ENCODE measurements at places on chromosomes 4 and X.

DNA sequence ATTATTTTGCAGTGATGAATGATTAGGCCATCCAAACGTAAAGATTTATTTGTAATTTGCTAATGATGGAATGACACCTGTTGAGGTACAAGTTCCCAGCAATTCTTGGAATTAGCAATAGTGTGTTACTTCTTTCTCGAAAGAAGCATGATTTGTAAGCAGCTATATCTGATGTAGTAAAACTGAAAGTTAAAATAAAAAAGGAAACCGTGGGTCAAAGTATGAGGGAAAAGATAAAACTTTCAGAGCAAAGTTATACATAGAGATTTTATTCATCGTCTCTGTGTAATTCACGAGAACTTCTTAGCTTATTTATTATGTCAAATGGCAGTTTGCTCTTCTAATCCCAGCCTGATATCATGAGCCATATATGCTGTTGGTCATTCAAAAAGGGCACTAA, 59.0 kb downstream of the NFKB1 start:
- no peak for DNase-seq

DNA sequence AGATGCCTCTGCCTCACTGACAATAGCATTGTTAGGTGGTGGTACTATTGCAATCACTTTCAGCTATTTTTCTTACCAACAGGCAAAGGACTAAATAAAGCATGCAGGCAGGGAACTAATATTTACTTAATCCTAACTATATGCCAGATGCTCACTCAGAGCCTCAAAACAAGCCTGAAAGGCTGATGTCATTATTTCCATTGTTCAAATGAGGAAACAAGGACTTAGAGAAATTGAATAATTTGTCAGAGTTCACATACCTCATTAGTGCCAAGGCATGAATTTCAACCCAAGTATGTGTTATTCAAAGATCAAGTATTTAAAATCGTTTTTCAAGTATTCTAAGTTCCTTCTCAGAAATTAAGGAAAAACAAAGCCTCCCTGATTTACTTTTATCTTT, 374.9 kb upstream of the TECRL start:
- peak; percentile 39 for DNase-seq

DNA sequence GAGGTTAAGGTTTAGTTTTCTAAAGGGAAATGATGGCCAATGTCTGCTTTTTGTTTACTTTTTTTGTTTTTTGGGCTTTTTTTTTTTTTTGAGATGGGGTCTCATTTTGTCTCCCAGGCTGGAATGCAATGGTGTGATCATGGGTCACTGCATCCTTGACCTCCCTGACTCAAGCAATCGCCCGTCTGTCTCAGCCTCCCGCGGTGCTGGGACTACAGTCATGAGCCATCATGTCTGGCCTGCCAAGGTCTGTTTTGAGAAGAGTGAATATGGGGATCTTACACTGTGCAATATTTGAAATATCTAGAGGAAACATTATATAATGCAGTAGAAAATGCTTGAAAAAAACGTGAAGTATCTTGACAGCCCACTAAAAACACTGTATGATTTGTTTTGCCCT, 162.5 kb downstream of the GASK1B start:
- no peak for DNase-seq

- no peak for DNase-seq
These were observed 77.9 kb upstream of the SLC7A11 start for GRCh38 chr4:138320030-138320429.

- DNase-seq: no peak
These were observed 44.3 kb downstream of the TMEM131L start for GRCh38 chr4:153510252-153511001.

DNA sequence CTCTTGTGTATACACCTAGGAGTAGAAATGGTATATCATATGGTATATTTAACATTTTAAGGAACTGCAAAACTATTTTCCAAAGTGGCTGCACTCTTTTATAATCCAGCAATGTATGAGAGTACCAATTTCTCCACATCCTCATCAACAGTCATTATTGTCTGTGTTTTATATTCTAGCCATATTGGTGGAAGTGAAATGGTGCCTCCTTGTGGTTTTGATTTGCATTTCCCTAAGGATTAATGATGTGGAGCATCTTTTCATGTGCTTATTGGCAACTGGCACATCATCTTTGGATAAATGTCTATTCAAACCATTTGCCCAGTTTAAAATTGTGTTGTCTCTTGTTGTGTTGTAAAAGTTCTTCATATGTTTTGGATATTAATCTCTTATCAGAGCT, 9.6 kb downstream of the BMP15 start:
- no peak for DNase-seq

- DNase-seq: no peak
These were observed 35.7 kb downstream of the AFAP1 start for GRCh38 chr4:7903791-7904516.

- DNase-seq: no peak
These were observed 383.6 kb downstream of the ADGRL3 start for GRCh38 chr4:61583696-61584095.

- no peak for DNase-seq
These were observed 81.0 kb upstream of the KLF3 start for GRCh38 chr4:38582889-38583470.

DNA sequence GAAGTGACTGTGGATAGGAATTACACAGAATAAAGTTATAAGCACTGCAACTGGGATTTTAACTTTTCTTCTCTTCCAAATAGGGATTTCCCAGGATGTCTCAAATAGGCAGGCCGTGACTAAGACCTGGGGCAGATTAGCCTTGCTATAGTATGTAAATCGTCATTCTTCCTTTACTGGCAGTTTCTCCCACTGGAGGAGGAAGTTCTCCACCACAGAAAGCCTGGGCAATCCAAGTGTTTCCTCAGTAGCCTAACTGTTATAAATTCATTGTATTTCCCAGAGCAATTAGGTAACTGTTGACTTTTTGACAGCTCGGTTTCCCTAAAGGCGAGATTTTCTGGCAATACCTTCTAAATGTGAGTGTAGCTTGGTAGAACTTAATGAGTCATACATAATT, at the start of gene TNIP3:
TSS of gene TNIP3 (minus strand) at position 31 of the 400 bp plus-strand sequence. CDS start 196 bp downstream, outside the sequence.
- DNase-seq: no peak

DNA sequence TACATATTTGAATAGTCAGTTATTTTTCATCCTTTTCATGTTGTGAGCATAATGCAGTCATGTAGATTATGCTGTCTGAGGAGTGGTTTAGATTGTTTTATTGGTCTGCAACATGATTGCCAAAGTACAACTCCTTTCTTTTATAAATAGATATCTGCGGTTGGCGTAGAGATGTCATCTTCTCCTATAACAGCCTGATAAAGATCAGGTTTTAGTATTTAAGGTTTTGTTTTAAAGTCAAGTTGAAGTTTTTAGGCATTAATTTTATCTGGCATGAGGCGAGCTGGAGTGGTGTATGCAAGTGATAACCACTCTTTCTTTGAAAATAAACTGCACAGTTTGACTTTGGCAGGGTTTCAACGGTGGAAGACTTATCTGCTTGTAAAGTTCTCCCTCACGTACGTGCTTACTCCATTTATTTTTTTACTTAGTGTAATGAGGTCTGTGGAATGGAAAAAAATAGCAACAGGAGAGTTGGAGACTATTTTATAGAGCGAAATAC, 126.3 kb downstream of the FBXO8 start:
- no peak for DNase-seq

DNA sequence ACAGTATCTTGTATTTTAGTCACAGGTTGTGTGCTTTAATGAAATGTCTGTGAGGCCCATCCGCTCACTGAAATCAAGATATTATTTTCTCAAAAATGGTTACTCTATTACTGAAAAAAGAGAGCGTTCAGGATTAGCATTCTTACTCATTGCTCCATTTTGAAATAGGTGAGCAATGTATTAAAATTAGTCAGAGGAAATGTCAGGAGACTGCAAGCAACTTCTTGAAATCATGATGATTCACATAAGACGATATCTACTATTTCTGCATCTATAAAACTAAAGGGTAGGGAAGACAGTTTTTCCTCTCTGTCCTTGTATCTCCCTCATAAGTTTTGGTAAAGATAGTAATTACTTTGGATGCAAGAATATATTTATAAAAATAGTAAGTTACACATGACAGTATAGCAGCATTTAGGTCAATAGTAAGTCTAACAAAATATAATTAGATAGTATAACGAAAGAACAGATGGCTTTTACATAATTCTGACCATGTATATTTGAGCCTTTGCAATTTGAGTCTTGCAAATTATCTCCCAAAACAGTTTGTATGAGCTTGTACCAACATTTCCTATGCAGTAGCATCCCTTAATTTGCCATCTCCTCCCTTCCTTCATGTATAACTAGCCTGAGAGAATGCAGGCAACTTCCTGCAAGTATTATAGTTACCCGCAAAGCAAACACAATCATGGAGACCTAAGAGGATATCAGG, 937.8 kb downstream of the PCDH7 start:
- no peak for DNase-seq

- DNase-seq: no peak
These were observed 52.1 kb upstream of the NDST4 start for GRCh38 chr4:115165503-115165902.

GRCh38 chrX:151402719-151403390, 5.8 kb downstream of the VMA21 start:
- peak; percentile 1 for DNase-seq

- no peak for DNase-seq
These were observed 47.1 kb downstream of the ALG13 start for GRCh38 chrX:111728096-111728495.

- no peak for DNase-seq
These were observed 605.1 kb downstream of the PCDH18 start for GRCh38 chr4:136927172-136927571.

DNA sequence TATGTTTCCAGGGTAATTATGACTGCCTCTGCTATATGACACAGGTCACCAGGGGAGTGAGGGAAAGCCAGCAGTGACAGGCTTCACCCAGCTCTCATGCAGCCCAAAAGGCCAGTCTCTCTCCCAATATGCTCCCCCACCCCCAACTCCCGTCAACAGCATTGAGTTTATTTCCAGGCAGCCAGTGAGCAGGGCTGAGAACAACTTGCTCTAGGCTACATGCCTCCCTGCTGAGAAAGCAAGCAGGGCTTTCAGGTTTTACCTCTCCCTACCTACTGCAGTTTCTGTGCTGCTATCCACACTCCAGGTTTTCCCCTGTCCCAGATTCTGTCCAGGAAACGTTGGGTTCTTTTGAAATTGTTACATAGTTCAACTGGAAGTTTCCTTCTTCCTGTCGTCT, 291.4 kb downstream of the PABPC4L start:
- DNase-seq: no peak

DNA sequence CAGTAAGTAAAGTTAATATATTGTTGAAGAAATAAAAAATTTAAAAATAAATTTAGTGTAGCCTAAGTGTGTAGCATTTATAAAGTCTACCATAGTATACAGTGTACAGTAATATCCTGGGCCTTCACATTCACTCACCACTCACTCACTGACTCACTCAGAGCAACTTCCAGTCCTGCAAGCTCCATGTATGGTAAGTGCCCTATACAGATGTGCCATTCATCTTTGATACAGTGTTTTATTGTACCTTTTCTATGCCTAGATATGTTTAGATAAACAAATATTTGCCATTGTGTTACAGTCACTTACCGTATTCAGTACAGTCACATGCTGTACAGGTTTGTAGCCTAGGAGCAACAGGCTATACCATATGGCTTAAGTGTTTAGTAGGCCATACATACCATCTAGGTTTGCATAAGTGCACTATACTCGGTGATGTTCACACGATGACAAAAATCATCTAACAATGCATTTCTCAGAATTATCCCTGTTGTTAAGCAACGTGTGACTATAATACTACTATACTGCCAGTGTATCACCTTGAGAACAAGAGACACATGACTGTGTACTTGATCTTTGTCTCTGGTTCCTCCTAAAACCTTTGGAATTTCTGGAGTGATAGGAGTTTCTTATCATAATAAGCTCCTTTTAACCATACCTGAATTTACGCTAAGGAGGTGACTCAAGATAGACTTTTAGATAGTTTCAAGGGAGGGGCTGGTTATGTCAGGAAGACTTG, 25.8 kb upstream of the SEPTIN11 start:
- no peak for DNase-seq

DNA sequence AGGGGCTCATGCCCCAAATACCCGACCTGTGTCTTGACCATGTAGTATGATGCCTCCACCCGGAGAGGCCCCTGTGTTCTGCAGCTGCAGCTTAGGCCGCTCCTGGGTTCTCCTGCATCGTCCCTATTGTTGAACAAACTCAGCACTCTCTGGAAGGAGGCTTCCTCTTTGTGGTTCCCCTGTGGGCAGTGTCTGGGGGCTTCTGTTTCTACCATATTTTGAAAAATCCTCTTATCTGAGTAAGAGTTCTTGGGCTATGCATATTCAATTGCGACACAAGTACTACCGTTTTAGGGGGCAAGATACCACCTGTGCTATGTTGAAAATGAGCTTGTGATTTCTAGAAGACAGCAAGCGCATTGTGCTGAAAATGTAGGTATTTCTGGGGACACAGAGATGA, 276.6 kb downstream of the DHRSX start:
- no peak for DNase-seq

DNA sequence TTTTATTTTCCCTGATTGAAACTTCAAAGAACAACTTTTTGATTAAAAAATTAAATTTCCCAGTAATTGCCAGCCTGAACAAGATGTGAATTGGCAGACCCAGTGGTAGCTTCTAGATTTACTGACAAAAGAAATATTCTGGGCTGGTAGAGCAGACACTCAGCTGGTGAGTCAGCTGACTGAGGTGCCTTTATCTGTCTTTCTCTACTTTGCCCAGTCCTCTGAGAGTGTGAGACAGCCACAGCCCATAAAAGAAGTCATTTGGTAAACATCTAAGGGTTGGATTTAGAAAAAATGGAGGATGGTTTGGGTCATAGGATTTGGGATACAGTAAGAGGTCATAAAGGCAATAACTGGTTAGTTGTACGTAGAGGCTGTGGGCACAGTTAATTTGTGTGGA, 54.5 kb downstream of the CCSER1 start:
- DNase-seq: no peak

DNA sequence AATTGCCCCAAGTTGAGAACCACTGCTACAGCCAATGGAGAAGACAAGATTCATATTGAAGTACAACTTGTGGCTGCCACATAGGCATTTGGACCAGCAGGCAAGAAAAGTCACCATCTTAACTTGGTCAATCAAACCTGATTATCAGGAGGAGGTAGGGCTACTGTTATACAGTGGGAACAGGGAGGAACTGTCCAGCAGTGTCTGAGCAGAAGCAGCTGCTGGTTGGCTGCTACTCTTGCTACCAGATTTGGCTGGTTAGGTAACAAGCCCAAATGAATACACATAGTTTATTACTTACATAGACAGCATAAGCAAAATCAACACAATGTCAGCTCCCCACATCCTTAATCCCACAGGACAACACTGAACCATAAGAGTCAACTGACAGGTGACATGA, 39.4 kb downstream of the ATP1B4 start:
- no peak for DNase-seq

DNA sequence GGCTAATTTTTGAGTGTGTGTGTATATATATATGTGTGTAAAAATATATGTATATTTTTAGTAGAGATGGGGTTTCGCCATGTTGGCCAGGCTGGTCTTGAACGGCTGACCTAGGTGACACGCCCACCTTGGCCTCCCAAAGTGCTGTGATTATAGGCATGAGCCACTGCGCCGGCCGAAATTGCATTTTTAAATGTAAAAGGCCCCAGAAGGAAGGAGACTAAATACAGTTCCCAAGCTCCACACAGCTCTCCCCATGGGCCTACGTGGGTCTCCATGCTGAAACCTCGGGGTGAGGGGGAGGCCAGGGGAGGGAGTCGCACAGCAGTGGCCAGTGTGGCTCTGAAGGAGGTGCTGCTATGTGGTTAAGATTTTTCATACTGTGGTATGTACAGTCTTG, 12.8 kb upstream of the CDKN2AIP start:
- no peak for DNase-seq

Data from SHP77 treated with DMSO at 0.1 percent for 48 hours (cell line).